GM18507 (cell line): ENCODE measurements at places on chromosomes 2 and 18.

- DNase-seq = no peak
Measured at GRCh38 chr2:207571370-207571769, 41.6 kb downstream of the CREB1 start.

DNA sequence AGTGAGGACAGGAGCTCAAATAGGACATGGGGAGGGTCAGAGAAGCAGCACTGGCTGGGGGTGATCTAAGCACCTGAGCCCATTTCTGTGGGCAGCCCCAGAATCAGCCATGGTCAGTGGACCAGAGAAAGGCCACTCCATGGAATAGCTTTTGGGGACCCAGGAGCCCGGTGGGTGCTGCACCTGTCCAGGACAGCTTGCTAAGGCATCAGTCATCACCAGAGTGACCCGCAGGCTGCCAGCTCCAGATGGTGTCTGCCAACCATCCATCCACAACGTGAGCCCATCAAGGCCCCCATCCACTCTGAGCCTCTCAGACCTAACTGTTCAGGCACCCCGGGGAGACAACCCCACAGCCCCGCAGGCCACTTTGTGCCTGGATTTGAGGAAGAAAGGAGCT is 23.6 kb upstream of the COL6A3 start:
- no peak for DNase-seq

DNA sequence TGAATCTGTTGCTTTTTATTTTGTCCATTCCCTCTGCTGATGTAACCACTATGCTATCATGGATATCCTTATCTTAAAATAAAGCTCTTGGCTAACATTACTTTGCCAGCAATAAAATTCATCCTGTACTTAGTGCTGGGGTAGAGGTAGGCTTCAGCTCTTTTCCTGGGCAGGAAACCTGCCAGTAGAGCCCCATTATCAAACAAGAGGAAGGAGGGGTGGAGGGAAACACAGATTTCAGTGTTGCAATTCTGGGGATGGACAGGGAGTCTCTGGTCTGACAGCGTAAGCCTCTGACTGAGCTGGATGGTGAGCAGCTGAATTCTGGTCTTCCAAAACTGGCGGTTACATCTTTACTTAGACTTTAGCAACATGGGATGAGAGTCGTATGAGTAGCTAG is 47.5 kb downstream of the CASP8 start:
- DNase-seq = no peak

- no peak for DNase-seq
Measured at GRCh38 chr2:35651688-35652323, 703.8 kb upstream of the CRIM1 start.

- no peak for DNase-seq
Measured at GRCh38 chr18:76388891-76389423, 106.1 kb downstream of the ZNF516 start.

- DNase-seq = no peak
Measured at GRCh38 chr2:37283207-37283606, 41.4 kb downstream of the PRKD3 start.

GRCh38 chr2:29196792-29197788 is 81.9 kb downstream of the CLIP4 start:
- peak; percentile 69 for DNase-seq

- DNase-seq = no peak
Measured at GRCh38 chr2:183993052-183993451, 605.3 kb upstream of the ZNF804A start.

DNA sequence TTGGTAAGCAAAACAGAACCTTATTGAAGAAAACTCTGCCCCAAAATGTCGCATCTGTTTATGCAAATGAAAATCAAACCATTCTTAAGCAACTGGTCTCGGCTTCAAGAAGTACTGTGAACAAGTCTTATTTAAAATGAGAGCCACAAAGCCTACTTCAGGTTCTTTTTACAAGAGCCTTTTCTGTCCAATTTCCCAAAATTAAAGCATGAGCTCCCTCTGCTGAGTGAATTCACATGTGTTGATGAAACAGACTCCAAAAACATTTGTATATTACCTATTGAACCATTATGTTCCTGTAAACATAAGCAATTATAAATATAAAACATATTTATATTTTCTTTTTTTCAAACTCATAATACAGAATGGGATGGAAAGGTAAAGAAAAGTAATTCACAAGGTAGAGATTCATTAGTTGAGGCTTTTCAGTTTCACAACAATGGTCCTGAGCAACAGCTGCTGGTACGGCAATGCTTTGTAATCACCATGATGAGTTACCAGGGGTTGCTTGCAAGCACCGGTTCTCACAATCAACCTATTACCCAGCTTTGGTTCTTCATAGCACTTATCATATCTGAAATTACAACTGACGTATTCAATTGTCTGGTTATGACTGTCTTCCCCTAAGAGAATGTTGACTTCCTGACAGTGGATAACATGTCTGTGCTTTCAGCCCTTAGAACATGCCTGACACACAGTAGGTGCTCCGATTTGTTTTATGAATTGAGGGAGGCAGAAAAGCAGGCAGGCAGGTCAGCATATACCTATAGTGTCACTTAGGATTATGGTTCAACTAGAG is 108.4 kb upstream of the BZW1 start:
- DNase-seq = no peak

- no peak for DNase-seq
Measured at GRCh38 chr18:23851470-23852002, 162.3 kb downstream of the LAMA3 start.

DNA sequence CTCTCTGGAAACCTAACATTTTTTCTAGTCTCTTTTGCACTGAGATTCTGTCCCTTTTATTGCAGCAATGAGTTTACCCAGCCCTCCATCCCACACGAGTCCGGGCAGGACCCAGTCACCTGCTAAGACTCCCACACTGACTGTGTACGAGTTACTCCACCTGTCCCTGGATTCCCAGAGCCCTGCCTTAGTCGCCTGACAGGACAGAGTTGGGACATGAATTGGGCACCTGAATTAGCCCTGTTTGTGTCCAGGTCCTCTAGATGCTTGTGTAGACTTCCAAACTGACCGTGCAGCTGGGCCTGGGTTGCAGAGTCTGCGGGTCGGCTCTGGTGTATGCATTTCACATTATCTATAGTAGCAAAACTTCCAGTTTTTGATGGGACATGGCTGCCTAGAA is 238.7 kb downstream of the VAPA start:
- DNase-seq = no peak

DNA sequence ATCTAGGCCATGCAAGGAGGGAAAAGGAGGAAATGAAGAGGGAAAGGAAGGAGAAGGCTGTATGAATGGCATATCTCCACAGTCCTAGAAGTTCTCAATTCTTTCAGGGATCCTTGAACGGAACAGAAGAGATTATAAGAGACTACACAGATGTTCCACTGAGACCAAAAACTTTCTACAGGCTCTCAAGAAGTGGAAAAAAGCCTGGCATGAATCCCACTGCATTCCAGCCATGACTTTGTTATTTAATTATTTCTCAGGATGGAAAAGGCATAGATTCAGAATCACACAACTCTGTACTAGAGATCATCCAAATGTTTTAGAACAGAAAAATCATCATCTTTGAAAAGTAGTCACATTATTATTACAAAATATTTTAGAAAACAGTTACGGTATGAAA is 131.7 kb upstream of the CDH20 start:
- DNase-seq = no peak

GRCh38 chr2:161438598-161438997 is 22.5 kb downstream of the TBR1 start:
- DNase-seq = no peak

- DNase-seq = no peak
Measured at GRCh38 chr2:104847586-104848160, 6.2 kb upstream of the POU3F3 start.

DNA sequence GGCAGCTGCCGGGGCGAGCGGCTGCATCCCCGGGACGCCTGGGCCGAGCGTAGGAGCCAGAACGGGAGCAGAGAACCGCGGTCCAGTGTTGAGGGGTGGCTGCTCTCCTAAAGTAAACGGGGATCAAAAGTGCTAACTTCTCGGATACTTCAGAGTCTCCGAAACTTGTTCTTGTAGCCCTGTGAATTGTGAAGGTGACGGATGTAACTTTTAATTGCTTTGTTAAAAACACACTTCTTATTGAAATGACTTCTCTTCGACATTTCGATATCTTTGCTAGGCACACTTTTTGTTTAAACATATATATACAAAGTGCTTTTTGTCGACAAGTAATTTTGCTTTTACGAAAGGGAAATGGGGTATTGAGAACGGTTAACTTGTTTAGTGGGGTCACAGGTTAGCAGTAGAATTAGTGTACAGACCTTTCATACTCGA is 540 bp downstream of the ATP9B start:
- no peak for DNase-seq

GRCh38 chr2:226338825-226339224 is 460.8 kb downstream of the IRS1 start:
- DNase-seq = no peak

- no peak for DNase-seq
Measured at GRCh38 chr2:233818639-233819621, 35.4 kb downstream of the HJURP start.

DNA sequence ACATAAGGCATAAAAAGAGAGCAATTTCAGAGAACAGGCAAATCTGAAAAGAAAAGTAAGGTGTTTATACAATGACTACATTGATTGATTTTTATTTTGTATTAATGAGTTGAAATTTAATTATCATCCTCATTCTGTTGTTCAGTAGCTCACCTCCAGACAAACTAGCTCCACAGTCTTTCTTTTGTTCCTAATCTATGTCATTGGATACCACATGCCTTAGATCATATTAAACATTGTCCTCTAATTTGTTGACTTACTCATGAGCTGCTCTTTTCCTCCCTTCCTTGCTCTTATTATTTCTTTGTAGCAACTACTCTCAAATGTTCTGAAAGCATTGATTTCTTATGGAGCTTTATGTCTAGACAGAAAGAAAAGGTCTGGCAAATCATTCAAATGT is 185.5 kb upstream of the ZSWIM2 start:
- DNase-seq = no peak

GRCh38 chr2:73070643-73071359 is 711 bp downstream of the SFXN5 start:
- DNase-seq = no peak

DNA sequence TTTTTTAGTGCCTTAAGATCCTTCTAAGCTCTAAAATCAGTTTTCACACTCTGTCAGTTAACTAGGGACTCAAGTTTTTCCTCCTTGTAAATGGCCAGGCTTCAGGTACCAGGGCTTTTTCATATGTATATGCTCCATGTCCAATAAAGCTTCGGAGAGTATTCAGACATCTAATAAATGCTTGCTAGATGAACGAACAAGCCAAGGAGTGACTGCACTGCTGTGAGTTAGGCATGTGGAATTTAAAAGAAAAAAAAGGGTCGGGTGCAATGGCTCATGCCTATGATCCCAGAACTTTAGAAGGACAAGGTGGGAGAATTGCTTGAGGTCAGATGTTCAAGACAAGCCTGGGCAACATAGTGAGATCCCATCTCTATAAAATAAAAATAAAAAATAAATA is 81.9 kb downstream of the CDH2 start:
- DNase-seq = no peak

DNA sequence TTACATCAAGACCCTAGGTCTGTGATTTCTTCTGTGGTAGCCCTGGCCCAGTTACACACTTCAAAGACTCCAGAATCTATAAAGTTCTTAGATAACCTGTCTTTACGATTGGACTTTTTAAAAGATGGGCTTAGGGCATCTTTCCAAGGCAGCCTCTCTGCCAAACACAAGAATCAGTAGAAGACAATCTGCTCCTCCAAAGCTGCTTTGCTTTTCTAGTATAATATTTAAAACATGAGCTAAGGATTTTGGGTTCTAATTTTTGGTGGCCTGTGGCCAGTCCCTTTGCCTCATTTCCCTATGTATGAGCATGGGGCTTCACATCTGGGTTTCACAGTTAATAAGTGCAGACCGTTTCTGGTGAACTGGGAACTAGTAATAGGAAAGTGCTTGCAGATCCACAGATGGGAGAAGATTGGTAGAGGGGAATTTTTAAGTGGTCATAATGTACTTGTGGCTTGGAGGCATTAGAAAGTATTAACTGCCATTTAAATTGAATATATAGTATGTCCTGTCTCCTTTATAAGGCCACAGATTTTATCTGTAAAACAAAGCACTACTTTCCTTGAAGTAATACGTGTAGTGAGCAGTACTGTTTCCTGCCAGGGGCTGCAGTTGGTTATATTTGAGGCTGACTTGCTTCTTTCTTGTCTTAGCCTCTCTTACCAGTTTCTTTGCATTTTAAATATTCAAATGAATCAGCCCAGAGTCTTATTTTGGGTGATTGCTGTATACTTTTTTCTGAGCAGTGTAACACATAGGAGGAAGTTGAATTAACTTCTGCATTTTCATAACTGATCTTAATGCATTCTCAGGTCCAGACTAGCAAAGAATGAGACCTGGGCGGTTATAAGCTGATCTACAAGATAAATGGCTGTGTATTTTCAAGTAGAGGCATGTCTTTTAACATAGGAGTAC is 1.5 kb downstream of the ARPC2 start:
- no peak for DNase-seq

GRCh38 chr2:199309411-199309810 is 148.3 kb downstream of the SATB2 start:
- DNase-seq = no peak

- no peak for DNase-seq
Measured at GRCh38 chr2:118269408-118270051, 181.3 kb downstream of the INSIG2 start.

- DNase-seq = no peak
Measured at GRCh38 chr18:3402982-3403451, 47.0 kb upstream of the TGIF1 start.

DNA sequence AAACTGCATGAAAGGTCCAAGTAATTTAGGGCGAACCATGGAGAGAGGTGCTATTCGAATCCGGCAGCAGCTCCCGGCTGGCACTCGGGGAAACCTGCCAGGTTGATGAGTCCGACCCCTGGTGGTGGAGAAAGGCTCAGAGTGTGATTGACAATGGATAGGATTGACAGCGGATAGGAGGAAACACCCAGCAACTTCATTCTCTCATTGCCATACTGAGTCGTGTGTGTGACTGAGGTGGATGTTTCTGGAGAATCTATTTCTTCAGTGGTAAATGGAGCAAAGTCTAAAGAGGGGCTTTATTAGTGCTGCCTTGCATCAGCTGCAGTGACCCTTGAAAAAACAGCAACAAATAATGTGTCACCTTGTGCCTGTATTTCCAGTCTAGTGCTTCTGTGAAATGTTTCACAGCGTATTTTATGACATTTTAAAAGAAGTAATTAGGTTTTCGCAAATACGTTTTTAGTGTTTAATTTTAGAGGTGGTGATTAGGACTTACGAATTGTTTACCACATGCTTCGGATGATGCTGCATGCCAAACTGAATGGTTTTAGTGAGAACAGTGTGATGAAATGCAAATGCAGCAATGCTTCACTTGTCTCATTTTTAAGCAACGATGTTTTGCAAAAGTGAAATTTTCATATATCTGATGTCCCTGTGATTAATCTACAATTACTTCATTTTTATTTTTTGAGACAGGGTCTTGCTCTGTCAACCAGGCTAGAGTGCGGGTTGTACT is 102.0 kb downstream of the DCDC2C start:
- DNase-seq = no peak

DNA sequence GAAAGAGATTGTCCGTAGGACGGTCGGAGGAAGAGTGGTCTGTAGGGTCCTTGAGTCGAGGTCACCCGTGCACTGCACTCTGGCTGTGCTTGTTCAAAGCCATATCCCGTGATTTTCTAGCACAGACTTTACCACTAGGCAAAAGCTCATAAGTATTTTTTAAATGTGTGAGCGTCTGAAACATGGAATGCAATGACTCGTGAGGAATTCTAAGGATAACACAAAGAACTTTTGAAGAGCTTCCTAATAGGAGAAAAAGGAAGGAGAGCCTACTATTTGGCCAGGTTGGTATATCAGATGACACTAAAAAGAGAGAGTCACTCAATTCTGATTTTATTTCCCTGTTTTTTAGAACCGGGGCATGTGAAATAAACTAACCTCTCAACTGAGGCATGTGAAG is 68.3 kb downstream of the CD28 start:
- no peak for DNase-seq
